ENCODE measurements at places on chromosomes 5 and 9.

DNA sequence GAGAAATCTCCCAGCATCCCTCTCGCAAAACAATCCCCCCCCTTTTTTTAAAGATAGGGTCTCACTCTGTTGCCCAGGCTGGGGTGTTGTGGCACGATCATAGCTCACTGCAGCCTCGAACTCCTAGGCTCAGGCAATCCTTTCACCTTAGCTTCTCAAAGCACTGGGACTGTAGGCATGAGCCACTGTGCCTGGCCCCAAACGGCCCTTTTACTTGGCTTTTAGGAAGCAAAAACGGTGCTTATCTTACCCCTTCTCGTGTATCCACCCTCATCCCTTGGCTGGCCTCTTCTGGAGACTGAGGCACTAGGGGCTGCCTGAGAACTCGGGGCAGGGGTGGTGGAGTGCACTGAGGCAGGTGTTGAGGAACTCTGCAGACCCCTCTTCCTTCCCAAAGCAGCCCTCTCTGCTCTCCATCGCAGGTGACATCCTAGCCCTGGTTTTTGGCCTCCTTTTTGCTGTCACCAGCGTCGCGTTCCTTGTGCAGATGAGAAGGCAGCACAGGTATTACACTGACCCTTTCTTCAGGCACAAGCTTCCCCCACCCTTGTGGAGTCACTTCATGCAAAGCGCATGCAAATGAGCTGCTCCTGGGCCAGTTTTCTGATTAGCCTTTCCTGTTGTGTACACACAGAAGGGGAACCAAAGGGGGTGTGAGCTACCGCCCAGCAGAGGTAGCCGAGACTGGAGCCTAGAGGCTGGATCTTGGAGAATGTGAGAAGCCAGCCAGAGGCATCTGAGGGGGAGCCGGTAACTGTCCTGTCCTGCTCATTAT is 6.8 kb downstream of the CA9 start:
- peaks cover 3% of the 10 kb centered on the region for H3K27me3 ChIP-seq
- H3K4me1 ChIP-seq = peaks cover 14% of the 10 kb centered on the region
- no peak overlapping the region for H3K4me3 ChIP-seq
- no peak for DNase-seq
- H3K36me3 ChIP-seq = peaks cover 6% of the 10 kb centered on the region

GRCh38 chr5:9977070-9977469 is 272.6 kb downstream of the ATPSCKMT start:
- DNase-seq = no peak
- H3K27ac ChIP-seq = no peak overlapping the region
- no peaks in the 10 kb centered on the region for H3K27me3 ChIP-seq

- no peak overlapping the region for H3K27ac ChIP-seq
- no peak overlapping the region for H3K4me3 ChIP-seq
- peaks cover 14% of the 10 kb centered on the region for H3K27me3 ChIP-seq
- no peaks in the 10 kb centered on the region for H3K36me3 ChIP-seq
- H3K4me1 ChIP-seq = peaks cover 11% of the 10 kb centered on the region
These were observed 91.0 kb upstream of the GNAQ start for GRCh38 chr9:78122631-78123030.

DNA sequence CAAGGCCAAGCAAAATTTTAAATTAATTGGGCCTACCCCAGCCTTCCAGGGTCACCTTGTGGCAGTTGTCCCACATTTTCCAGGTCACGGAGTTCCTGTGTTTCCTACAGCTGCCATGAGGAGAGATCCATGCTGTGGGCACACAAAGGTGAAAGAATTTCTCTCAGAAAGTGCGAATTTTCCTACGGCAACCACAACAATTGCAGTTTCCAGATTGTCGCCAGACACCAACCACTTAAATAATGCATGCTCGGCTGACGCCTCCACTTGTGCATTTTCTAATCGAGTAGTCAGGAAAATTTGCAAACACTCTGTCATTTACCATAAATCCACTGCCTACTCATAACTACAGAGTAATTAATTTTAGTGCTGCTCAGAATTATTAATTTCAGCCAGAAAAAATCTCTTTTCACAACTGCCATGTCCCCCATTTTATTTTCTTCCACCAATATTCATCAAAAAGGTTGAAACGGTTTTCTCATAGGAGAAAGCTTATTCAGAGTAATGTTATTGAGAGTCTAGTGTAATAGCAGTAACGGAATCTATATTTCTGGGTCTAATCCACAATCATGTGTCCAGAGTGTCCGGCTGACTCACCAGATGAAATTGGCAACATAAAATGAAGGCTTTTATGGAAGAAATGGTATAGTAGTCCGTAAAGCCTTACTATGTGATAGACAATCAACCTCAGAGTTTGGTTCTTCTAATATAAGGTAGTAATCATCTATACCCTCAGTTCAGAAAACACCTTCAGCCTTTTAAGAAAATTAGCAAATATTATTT is 389.8 kb downstream of the NR2F1-AS1 start:
- H3K4me1 ChIP-seq = peaks cover 33% of the 10 kb centered on the region
- no peaks in the 10 kb centered on the region for H3K27me3 ChIP-seq
- DNase-seq = no peak
- no peak overlapping the region for H3K4me3 ChIP-seq

GRCh38 chr9:131645078-131645776 is 94.6 kb downstream of the RAPGEF1 start:
- peaks cover 4% of the 10 kb centered on the region for H3K4me1 ChIP-seq
- H3K4me3 ChIP-seq = no peak overlapping the region

- H3K27ac ChIP-seq = peak overlapping the region; percentile 71
- H3K4me1 ChIP-seq = peaks cover 11% of the 10 kb centered on the region
- H3K36me3 ChIP-seq = no peaks in the 10 kb centered on the region
- H3K27me3 ChIP-seq = no peaks in the 10 kb centered on the region
- no peak overlapping the region for H3K4me3 ChIP-seq
These were observed 168.8 kb downstream of the GAPVD1 start for GRCh38 chr9:125430161-125431011.

DNA sequence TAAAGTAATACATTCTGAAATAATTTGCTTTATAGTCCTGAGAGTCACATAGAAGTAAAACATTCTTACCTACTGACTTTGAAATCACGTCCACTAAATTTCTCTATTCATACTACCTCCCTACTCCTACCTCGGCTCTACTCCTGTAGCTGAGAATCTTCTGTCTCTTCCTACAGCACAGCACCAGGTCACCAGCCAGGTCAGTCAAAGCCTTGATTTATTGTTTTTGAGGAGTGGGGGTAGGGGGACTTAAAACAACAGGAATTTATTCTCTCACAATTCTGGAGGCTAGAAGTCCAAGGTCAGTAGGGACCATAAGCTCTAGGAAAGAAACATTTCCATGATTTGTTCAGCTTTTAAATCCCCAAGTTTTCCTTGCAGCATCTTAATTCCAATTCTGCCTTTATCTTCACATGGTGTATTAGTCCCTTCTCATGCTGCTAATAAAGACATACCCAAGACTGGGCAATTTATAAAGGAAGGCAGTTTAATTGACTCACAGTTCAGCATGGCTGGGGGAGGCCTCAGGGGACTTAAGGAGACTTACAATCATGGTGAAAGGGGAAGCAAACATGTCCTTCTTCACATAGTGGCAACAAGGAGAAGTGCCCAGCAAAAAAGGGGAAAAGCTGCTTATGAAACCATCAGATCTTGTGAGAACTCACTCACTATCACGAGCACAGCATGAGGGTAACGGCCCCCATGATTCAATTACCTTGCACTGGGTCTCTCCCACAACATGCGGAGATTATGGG is 49.6 kb upstream of the CCNG1 start:
- H3K4me3 ChIP-seq = no peak overlapping the region
- H3K27me3 ChIP-seq = no peaks in the 10 kb centered on the region
- no peak overlapping the region for H3K27ac ChIP-seq
- H3K36me3 ChIP-seq = peaks cover 3% of the 10 kb centered on the region
- H3K4me1 ChIP-seq = peaks cover 12% of the 10 kb centered on the region

All from neural crest cell (in vitro differentiated cells).